ENCODE measurements at places on chromosomes 11 and 22.

DNA sequence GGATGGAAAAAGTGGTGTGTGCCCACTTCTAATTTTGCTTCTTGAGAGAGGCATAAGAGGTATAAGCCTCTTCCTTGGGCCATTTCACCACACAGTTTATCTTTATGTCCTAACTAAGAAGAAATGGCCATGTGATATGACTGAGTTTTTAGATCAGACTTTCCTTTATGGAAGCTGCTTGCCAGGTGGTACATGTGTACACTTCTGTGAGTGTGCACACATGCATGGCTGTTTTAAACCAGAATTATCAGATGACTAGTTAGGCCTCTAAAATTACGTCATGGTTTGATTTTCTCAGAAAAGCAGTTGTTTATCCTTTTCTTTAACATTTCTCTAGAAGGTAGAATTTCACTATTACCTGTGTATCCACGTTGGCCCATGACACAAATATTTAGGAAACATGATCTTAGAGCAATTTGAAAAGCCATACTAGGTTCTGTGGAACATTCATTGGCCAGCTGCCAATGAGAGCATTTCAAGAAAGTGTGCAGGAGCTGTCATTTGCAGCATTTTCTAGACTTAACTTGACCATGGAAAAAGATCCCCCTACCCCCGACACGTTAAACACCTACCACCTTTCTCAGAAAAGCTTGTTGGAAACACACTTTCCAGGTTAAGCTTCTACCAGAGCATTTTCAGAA lies 109.2 kb upstream of the GAL start:
- DNase-seq, result no peak

GRCh38 chr22:23376256-23376655 lies 195.9 kb downstream of the BCR start:
- DNase-seq, result peak; percentile 56

DNA sequence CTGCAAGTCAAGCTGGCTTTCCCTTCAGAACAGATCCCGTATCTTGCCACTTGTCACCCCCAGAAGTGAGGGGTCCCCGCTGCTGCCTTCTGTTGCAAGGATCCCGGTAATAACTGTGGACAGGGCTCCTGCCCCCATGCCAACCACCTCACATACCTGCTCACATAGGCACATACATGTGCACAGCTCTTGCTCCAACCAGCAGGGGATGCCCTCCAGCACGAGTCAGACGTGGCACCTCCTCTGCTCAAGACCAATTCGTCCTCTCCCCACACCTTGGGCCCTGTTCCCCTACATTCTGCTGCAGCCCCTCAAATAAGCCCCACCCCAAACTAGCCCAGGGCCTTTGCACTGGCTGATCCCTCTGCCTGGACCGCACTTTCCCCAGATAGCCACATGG lies 163.3 kb downstream of the CRYBB2 start:
- DNase-seq, result no peak

- DNase-seq, result no peak
Observed at GRCh38 chr22:22944268-22944985, 56.8 kb downstream of the IGLL5 start.

DNA sequence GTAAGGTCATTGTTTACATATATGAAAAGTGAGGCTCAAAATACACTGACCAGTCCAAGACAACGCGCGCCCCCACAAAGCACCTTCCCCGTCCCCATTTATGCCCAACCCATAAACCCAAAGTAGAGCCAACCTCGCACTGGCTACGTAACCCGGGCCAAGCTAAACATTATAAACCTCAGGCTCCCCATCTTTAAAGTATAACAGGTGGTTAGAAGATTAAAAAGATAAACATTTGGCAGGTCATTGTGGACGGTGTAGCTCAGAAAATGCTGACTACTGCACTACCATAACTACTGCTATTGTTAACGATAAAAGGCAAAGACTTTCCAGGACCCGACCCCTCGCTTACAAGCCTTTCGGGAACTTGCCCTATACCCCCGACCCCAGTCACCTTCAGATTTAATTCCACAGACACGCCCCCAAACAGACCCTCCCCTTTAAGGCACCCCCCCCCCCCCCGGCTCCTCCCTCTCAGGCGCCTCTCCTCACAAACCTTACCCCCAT lies 470 bp downstream of the NUMA1 start:
- DNase-seq, result no peak

DNA sequence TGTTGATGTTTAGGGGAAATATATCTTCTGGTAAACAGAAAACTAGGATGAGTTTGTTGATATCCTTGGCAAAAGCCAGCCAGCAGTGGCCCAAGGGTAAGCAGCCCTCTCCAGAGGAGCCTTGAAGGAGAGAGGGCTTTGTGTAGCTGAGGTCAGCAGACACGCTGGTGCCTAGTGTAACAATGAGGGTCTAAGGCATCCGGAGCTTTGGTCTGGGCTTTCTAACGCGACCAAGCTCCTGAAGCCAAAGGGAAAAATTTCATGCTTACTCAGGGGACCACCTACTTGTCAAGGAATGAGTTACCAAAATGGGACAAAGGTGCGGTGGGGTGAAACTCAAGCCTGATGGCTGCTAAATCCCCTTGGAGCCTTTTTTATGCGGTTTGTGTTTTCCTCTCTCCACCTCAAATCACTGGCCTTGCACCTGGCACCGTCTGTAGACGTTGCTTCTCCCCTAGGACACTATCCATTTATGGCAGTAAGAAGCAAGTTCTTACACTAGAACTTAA lies 134.9 kb downstream of the DBX1 start:
- DNase-seq, result no peak

- DNase-seq, result no peak
Observed at GRCh38 chr11:33694346-33695050, 6.1 kb downstream of the C11orf91 start.

- no peak for DNase-seq
Observed at GRCh38 chr11:76362716-76363115, 18.2 kb downstream of the THAP12 start.

DNA sequence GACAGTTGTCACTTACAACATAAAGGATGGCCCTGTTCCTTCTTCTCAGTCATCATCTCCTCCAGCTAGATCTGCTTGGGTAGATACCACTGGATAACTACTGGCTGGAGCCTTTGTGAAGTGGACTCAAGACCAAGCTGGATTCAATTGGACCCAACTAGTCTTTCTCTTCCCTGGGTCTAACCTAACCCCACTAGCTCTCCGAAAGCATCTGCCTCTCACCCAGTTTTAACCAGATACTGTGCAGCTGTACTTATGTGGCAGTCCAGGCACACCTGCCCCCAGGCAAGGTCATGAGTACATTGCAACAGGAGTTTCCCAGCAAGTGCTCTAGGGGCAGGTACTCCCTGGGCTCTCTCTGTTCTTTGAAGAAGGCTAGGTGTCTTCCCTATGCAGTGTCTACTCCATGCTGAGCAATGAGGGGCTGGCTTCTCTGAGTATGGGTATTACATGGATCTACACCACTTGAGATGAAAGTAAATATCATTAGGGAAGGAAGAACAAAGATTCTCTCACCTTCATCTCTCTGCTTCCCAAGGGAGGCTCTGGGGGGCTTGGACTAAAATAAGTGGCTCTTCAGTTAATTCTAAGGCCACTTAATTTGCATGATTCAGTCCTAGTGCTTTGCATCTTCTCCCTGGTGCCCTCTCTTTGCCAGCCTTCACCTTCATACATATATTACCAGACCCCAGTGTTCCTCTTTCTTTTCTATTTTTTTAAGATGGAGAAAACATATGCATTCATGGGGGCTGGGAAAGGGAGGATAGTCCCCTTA lies 236.1 kb downstream of the NXPE2 start:
- DNase-seq, result no peak

GRCh38 chr11:80900265-80900664 lies 1459.4 kb upstream of the TENM4 start:
- DNase-seq, result no peak

- no peak for DNase-seq
Observed at GRCh38 chr11:44037658-44037998, 10.2 kb upstream of the ACCSL start.

DNA sequence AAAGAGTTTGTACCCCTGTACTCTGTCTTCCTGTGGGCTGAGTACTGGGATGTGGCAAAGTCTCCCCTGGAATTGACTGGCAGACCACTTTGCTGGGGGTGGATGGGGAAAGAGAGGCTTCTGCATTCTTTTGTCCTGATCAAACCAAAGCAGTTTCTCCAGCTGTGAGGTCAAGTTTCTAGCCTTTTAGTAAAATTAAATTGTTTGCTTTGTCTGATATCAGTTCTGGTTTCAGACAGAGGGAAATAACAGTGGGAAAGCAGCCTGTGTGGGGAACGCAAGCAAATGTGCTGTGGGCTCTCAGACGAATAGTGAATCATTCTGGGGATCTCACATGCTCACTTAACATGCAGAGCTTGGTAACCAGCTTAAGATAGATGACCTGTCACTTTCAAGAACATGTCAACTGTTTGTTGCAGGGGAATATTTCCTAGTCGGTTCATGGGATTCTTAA lies 151.6 kb downstream of the FAT3 start:
- no peak for DNase-seq

DNA sequence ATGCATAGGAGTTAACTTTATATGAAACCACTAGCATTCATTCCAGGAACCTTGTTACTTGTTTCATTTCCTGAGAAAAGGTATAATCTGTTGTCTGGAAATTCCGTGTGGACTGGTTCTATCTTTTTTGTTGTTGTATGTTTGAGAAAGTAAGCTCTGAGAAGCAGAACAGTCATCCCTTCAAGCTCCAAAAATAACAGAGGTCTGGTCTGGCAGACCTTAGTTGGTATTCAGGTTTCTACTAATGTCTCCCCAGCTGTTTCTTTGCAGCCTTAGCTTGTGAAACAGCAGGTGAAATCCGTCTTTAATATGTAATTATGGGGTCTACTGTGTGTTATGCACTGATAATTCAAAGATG lies 2.4 kb downstream of the RNF121 start:
- peak; percentile 19 for DNase-seq

DNA sequence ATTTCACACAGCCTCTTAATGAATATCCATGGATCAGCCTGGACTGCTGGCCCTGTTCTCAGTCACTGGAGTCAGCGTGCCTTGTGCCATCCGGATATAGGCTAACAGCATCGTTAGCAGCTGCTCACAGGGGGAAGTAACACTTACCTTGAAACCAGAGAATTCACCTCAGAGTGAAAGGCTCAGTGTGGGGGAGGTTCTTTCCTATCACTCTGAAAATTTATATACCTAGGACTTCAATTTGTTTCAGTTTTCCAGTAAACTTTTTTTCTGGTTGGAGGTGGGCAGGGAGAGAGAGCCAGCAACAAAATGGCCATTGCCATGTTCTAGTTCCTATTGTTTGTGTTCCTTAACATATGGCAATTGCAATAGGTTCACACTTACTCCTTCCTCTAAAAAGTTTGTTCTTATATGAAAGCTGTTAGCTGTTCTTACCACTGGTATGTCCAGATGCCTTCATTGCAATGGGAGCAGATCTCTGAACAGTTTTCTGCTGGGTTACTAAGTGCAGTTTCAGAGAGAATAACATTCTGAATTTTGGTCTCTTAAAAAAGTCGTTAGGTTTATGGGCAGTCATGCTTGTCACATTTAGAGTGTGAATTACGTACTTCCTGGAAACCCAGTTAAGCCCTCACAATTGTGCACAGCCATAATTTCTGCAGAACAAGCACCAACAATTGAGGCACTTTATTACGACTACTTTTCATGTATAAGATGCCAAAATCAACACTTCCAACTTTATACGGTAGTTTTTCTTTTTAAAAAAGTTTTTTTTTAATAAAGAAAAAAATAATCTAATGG lies 247.6 kb downstream of the CADM1 start:
- DNase-seq, result peak; percentile 16

DNA sequence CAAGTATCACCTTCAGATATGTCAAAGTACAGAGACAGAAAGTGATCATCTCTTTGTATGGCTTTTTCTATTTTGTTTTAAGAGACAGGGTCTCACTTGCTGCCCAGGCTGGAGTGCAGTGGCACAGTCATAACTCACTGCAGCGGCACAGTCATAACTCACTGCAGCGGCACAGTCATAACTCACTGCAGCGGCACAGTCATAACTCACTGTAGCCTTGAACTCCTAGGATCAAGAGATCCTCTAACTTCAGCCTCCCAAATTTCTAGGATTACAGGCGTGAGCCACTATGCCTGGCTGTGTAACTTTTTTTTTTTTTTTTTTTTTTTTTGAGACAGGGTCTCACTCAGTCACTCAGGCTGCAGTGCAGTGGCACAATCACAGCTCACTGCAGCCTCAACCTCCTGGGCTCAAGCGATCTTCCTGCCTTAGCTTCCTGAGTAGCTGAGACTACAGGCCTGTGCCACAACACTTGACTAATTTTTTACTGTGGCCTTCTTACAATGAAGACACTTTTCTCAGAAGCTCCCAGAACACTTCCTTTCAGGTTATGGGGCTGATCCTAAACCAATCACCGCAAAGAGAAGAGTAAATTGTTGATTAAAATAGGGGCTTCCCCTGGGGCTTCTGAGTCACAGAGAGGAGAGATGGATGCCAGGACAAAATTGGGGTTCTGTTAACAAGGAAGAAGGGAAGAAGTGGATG lies 9.0 kb upstream of the HIKESHI start:
- peak; percentile 91 for DNase-seq

GRCh38 chr22:30038219-30038618 lies 42.0 kb upstream of the HORMAD2 start:
- DNase-seq, result no peak
